ENCODE measurements at places on chromosomes 7 and 10.

- no peak for DNase-seq
Observed at GRCh38 chr10:1492641-1493040, 244.7 kb downstream of the ADARB2 start.

DNA sequence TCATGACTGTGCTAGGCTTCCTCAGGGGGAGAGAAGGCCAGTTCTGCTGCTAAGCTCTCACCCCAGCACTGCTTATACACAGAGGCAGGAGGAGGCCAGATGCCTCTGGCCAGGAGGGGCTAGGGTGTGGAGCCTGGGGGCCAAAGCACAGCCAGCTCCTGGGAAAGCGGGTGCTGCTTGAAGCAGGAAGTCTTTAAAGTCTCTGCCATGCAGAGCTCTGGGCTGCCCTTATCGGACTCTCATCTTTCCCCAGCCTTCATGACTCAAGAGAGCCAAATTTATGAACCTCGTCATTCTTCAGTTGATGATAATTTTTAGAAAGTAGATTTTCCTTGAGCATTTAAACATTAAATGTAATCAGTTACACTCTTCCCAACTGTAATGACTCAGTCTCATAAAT lies 11.2 kb upstream of the TSPAN14 start:
- no peak for DNase-seq

DNA sequence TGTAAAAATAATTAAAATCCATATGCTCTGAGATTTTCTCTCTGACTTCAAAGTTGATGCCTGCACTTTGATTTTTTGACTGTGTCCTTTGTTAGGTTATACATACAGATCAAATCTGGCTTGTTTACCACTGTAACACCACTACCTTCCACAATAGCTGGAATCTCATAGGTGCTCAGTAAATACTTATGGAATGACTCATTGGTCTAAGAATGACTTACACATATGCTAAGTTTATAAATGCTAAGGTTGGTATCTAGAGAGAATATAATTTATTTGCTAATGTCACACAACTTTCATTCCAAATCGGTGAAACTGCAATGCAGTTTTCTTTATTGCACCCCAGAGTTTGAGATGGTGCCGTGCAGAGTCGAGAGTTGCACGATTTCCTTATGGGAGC lies 578.5 kb downstream of the SH2D4B start:
- DNase-seq: no peak

- DNase-seq: no peak
Observed at GRCh38 chr10:93435621-93436397, 46.3 kb downstream of the MYOF start.

- no peak for DNase-seq
Observed at GRCh38 chr10:129416956-129417765, 49.9 kb upstream of the MGMT start.

Measured in T-helper 9 cell (primary cell).